Stimulated activated CD8-positive, alpha-beta memory T cell treated with anti-CD3 and anti-CD28 coated beads, Interleukin-4, amount 100 ng/mL, for 1 hour (primary cell): ENCODE measurements at places on chromosomes 4 and X.

DNA sequence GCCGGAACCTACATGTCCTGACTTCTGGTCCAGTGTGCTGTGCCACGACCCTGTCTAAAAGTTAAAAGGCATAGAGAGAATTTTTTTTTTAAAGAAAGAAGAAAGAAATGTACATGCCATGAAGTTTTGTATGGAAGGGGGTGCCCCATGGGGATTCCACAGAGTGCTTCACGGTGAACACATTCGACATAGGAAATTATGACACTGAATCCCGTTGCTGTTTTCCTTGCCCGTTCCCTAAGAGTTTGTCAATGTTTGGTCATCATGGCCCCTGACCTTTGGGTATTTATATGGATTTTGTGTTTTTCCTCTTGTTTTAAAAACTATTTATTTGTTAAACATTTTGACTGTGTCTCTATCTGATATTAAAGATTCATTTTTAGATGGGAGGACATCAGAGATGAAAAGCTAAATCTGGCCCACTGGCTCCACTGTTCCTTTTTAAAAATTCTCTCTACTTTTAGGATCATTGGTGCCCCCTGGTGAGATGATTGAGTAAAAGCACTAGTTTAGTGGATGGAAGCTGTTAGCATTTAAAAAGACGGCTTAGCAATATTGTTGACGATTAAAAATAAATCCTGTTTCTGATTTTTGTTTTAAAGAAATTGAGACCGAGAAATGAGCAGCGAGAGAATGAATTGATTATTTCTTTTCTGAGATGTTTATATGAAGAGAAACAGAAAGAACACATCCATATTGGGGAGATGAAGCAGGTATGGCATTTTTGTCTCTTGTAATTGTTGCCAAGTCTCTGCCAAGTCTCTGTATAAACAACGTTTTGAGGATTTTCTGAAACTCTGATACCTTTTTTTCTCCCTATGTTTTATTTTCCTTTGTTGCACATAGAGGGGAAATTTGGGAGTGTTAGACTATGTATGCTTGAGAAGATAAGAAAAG is 75.0 kb downstream of the PTTG2 start:
- no peak for DNase-seq

- no peak for DNase-seq
These were observed 44.0 kb upstream of the SCD5 start for GRCh38 chr4:82842593-82842992.

DNA sequence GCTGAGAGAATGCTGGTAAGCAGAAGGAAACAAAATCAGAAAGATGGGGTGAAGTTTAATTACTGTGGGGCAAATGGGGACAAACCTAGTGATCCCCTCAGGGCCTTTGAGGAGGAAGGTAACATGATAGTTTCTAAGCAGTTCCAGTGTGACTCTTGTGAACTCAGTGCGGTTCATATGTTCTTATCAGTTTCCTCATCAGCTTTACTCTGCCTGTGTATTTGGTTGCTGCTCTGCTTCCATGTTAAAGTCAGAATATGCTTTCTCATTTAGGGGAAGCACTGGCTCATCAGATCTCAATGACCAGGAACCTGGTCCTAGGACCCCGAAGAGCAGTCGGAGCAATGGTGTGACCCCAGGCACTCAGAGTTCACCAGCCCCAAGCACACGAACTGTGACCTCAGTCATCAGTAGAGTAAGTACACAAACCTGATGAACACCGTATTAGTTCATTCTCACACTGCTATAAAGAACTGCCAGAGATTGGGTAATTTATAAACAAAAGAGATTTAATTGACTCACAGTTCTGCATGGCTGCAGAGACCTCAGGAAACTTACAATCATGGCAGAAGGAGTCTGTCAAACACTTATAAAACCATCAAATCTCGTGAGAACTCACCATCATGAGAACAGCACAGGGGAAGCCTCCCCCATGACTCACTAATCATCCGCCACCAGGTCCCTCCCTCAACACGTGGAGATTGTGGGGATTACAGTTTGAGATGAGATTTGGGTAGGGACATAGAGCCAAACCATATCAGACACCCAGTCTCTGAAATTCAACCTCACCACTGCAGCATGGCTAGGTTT is 83.0 kb downstream of the SYTL5 start:
- DNase-seq, result no peak

DNA sequence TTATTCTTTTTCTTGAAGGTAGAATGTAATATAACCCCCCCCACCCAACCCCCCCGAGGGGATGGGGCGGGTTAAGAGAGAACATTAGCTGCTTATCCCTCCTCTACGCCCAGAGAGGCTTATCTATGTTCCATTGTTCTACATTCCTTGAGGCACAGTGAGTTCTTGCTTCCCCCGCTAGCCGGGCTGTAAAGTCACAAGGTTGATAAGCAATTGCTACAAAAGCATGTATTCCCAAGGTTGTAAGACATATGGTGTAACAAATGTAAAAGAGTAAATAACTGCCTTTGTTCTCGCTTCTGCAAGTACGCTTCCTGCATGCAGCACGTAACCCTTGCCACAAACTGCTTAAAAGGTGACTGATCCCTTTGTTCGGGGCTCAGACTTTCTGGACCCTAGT is 8.2 kb downstream of the DCAF8L2 start:
- no peak for DNase-seq

DNA sequence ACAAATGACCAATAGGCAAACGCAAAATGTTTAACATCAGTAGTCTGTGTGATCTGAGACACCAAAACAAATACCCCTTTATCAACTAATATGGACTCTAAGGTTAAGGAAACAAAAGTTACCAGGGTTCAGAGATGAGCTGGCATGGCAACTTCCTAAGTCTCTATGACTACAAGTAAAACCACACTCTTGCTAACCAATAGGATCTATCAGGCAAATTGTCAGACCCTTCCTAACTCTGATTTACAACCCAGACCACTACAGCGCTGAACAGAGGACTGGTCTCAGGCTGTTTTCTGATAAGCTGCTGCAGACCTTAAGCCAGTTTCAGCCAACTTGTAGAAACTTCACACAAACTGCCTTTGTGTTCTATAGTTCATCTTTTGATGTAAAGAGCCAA is 608.0 kb downstream of the TLL1 start:
- DNase-seq, result no peak

GRCh38 chr4:72305080-72305479 is 263.9 kb downstream of the ADAMTS3 start:
- DNase-seq, result no peak

DNA sequence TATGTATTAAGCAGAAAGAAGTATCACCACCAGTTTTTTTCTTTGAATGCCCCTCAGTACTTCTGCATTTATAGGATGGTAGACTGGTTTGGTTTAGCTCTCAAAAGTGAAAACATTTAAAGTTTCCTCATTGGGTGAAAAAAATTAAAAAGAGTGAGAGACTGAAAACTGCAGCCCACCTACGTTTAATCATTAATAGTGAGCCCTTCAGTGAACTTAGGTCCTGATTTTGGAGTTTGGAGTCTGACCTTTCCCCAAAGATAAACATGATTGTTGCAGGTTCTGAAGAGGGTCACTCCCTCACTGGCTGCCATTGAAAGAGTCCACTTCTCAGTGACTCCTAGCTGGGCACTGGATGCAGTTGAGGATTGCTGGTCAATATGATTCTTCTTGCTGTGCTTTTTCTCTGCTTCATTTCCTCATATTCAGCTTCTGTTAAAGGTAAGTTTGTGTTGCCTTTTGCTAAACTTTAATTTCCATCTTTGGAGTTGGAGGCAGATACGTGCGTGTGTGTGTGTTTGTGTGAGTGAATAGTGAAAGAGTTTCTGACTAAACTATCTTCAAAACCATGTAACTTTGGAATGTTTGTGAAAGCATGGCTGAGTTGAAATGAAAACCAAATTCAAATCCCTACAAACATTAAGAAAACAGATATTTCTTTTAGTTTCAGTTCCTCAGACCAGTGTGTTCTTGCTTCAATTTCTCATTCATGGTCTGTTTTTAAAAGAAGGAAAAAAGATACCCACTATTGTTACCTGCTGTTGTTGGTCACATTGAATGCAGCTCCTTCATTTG is at the start of gene MTTP:
TSS of gene MTTP (plus strand) at position 295 of the 795 bp plus-strand sequence. CDS start at position 381, 86 bp downstream.
- DNase-seq, result no peak

GRCh38 chr4:2359591-2360395 is 58.7 kb downstream of the ZFYVE28 start:
- no peak for DNase-seq

- DNase-seq, result no peak
These were observed 1.3 kb upstream of the TET2 start for GRCh38 chr4:105145156-105145902.

DNA sequence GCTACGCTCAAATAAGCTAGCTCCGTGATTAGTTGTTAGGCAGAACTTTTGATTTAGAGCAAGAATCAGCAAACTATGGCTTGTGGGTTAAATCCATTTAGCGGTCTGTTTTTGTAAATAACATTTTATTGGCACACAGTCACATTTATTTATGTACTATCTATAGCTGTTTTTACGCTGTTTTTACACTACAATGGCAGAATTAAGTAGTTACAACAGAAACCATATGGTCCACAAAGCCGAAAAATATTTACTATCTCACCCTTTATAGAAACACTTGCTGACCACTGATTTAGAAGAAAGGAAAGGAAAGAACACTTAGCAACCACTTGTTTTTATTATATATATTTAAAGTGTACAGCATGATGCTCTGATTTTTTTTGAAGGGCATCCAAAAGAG is 41.1 kb downstream of the THOC2 start:
- DNase-seq, result no peak

GRCh38 chr4:142556048-142556447 is 290.1 kb downstream of the INPP4B start:
- DNase-seq, result no peak
